A673 (cell line): ENCODE measurements at places on chromosomes 4 and X. TPM values are rescaled to one million over a fixed set of nuclear protein-coding genes. Genes with fewer than 3 reads are reported as not detected.

Gene GABRG1
- total RNA-seq: not detected in 2 replicates

- H3K36me3 ChIP-seq: no peaks in the 10 kb centered on the region
- no peaks in the 10 kb centered on the region for H3K4me1 ChIP-seq
- no peak overlapping the region for H3K27ac ChIP-seq
- no peaks in the 10 kb centered on the region for H3K27me3 ChIP-seq
- no peak overlapping the region for H3K4me3 ChIP-seq
- DNase-seq: no peak
Measured at GRCh38 chrX:41722816-41723618, 964 bp upstream of the GPR82 start.

Gene PLS3
- total RNA-seq: 75.7 and 88.2 TPM in 2 replicates

Gene MUC7
- not detected in 2 replicates for total RNA-seq

DNA sequence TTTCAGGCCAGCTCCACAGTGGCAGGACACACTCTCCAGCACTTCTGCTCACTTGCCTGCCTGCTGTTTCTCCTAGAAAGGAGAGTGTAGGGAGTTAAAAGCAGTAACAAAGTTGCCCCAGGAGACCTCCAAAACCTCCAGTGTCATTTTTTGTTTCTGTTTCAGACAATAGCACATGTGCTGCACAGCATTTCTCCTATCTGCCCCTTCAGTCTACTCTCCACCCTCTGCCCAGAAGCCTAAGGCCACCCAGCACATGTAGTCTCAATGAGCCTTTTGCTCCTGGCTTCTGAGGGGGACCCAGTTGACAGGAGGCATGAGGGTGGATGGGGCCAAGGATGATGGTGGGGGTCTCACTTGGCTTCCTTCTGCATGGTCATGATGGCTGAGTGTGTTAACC, 329.6 kb upstream of the CLNK start:
- no peaks in the 10 kb centered on the region for H3K27me3 ChIP-seq
- no peak for DNase-seq
- H3K4me1 ChIP-seq: no peaks in the 10 kb centered on the region
- H3K27ac ChIP-seq: no peak overlapping the region
- H3K4me3 ChIP-seq: no peak overlapping the region

DNA sequence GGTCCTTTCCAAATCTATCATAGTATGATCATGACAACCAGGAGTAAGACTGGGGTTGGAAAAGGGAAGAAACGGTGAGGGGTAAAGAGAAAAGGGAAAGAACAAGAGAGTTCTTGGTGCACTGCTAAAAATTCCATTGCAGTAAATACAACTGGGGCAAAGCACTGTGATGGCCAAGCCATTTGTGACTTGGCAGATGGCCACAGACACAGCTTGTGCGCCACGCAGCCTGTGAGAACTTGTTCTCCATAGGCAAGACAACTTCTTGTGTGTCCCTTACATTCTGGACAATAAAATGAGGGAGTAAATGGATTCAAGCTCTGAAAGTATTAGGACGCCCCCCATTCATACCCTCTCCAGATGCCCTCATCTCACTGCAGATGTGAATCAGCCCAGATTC, 10.9 kb downstream of the MFAP3L start:
- no peak for DNase-seq
- H3K36me3 ChIP-seq: no peaks in the 10 kb centered on the region
- H3K4me1 ChIP-seq: no peaks in the 10 kb centered on the region
- H3K27ac ChIP-seq: no peak overlapping the region
- no peaks in the 10 kb centered on the region for H3K27me3 ChIP-seq

Gene DCX
- total RNA-seq: not detected in 2 replicates

GRCh38 chr4:76470064-76470463, 35.0 kb downstream of the SHROOM3 start:
- no peaks in the 10 kb centered on the region for H3K27me3 ChIP-seq
- H3K4me3 ChIP-seq: no peak overlapping the region
- DNase-seq: no peak
- H3K36me3 ChIP-seq: no peaks in the 10 kb centered on the region
- H3K4me1 ChIP-seq: no peaks in the 10 kb centered on the region

Gene TMEM47
- total RNA-seq: 35.9 and 36.4 TPM in 2 replicates

- H3K4me3 ChIP-seq: no peak overlapping the region
- H3K27me3 ChIP-seq: no peaks in the 10 kb centered on the region
- no peak overlapping the region for H3K27ac ChIP-seq
- no peaks in the 10 kb centered on the region for H3K36me3 ChIP-seq
Measured at GRCh38 chr4:150337734-150338133, 244.2 kb upstream of the MAB21L2 start.

DNA sequence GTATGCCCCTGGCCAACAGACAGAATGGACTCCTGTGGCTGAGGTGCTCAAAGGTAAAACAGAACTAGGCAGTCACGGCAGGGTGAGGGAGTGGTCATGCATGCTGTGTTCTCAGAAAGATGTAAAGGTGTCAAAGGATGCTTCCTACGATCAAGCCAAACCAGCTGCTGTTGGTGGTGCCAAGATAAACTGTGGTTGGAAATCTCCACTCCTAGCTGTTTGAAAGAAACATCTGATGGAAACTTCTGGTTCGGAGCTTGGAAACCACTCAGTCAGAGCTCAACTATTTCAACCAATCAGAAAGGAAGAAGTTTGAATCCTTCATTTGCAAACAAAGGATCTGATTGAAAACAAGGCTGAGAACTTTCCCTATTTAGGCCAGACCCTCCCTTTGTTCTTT, 68.5 kb upstream of the DDX60 start:
- H3K4me1 ChIP-seq: no peaks in the 10 kb centered on the region
- no peak overlapping the region for H3K4me3 ChIP-seq
- H3K27me3 ChIP-seq: no peaks in the 10 kb centered on the region
- no peak for DNase-seq
- no peaks in the 10 kb centered on the region for H3K36me3 ChIP-seq
- H3K27ac ChIP-seq: no peak overlapping the region

DNA sequence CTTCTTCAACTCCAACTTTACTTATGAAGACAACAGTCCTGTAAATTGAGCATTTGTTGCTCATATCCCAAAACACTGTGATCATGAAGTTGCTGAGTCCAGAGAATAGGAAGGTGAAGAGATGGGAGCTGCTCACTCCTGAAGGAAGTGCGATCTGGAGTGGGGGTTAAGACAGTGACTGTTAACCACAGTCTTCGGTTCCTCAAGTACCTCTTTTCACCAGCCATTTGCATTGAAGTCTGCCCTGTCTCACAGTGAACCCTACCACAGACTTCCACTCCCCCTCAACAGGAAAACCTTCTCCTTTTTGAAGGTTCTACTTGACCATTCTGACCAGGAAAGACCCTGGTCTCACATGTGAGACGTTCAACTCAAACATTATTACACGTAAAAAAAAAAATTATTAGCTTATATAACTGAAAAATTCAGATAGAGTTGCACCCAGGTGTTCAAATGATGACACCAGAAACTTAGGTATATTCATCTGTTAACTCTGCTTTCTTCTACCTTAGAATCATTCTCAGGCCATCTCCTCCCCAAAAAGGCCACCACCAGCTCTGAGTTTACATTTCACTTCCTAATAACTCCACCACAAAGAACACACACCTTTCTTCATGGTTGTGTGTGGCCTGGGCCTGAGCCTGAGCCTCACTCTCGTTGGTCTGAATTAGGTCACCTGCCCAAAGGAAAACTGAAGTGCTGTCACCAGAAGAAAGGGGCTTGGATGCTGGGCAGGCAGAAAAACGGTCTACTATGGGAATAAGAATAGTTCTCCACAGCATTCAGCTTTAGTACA, 199.2 kb downstream of the DCTD start:
- no peak overlapping the region for H3K27ac ChIP-seq
- H3K4me3 ChIP-seq: no peak overlapping the region
- no peaks in the 10 kb centered on the region for H3K36me3 ChIP-seq

DNA sequence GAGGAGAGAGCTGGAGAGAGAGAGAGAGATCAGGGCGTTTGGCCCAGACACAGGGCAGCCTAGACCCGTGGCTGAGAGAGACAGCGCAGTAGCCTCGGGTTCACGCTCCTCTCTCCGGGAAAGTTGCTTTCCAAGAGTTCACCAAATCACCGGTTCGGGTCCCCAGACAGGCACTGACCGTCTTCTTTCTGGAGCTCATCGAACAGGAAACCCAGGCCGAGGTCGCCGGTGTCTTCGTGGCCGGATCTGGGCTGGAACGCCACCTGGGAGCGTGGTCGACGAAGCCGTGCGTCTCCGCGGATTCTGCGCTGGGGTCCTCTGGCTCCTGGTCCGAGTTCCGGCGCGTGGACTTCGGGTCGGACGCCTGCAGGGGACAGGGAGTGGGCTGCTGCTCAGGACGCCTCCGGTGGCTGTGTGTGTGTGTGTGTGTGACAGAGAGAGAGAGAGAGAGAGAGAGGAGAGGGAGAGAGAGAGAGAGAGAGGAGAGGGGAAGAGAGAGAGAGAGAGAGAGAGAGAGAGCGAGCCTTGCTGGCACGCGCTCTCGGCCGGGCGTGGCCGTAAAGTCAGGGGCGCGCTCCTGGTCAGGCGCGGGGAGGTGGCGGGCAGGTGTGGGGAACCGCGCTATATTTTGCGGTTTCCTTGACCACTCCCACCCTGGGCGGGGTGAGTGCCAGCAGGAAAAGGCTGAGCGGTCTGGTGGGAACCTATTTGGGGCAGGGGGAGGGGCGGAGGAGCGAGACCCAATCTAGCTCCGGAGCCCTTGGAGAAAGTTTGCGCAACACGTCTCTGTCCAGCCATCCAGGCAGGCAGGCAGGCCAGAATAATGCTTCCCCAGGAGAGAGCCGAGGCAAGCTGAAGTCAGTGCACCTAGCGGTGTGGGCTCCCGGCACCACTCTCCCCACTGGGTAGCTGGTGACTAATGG, 62.1 kb downstream of the RHOXF2B start:
- H3K4me1 ChIP-seq: no peaks in the 10 kb centered on the region
- H3K4me3 ChIP-seq: no peak overlapping the region
- DNase-seq: no peak
- no peak overlapping the region for H3K27ac ChIP-seq
- no peaks in the 10 kb centered on the region for H3K36me3 ChIP-seq

DNA sequence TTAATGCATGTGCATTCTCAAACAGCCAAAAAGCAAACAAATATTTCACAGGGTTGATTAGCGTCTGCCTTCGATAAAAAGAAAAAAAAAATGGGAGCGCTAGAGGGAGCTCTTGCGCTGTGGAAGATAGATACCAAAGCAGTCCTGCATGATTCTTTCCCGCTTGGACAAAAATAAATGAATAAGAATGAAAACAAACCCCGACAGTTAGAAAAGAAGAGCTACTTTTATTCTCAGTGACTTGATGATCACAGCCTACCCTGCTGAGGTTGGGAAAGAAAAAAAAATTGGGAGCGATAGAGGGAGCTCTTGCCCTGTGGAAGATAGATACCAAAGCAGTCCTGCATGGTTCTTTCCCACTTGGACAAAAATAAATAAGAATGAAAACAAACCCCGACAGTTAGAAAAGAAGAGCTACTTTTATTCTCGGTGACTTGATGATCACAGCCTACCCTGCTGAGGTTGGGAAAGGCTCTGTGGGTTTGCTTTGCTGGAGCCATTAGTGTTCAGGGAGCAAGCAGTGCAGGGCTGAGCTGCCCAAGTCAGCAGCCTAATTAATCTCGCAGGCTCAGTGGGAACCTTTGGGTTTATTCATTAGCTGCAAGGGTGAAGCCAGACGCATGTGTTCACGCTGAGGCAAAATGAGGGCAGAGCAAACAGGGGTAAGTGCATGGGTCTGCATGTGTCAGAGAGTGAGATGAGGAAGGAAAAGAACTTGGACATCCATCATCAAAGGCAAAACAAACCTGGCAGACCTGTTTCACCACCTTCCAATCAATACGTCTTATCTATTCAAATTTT, 249.3 kb upstream of the PRKX start:
- H3K27ac ChIP-seq: no peak overlapping the region
- H3K36me3 ChIP-seq: no peaks in the 10 kb centered on the region
- peak; percentile 83 for DNase-seq
- no peaks in the 10 kb centered on the region for H3K27me3 ChIP-seq
- H3K4me3 ChIP-seq: peak overlapping the region; percentile 21
- H3K4me1 ChIP-seq: no peaks in the 10 kb centered on the region
